ENCODE measurements at places on chromosomes 3 and 15.

DNA sequence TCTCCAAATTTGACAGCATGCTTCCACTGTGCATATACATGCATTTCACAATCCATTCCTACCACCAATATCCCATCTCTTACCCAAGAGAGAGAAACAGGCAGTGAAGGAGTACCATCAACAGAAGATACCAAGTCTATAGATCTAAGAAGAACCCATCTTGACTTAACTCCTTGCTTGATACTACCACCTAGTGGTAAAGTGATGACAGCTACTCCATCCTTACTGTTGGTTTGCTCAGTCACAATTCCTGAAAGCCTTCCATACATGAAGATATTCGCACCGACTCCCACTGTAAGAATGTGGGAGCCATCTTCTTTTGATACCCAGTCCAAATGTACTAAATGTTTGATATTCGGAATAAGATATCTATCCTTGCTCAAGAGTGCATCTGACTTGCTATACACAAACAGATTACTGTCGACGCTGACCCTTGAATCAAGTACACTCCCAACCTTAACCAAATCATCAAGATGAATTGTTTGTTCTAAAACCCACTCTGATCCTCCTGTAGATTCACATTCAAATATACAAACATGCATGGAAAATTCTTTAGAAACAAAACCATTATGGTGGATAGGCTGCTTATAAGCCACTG, 123.1 kb downstream of the DMXL2 start:
- no peak for DNase-seq

DNA sequence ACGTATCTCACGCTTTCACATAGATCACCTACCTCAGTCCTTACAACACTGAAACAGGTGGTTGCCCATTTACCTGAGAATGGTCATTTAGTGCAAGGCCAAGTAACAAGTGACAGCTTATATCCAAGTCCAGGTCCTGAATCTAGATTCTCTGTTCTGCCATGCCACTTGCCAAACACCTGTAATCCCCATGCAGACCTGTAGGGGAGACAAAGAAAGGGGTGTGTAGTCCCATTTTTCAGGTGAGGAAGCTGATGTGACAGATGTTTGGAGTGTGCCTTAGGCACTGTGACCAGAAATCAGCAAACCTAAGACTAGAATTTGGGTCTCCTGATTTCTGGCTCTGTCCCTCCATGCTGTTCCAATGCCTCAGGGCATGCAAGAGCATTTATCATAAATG, 12.7 kb downstream of the ZNF35 start:
- no peak for DNase-seq

DNA sequence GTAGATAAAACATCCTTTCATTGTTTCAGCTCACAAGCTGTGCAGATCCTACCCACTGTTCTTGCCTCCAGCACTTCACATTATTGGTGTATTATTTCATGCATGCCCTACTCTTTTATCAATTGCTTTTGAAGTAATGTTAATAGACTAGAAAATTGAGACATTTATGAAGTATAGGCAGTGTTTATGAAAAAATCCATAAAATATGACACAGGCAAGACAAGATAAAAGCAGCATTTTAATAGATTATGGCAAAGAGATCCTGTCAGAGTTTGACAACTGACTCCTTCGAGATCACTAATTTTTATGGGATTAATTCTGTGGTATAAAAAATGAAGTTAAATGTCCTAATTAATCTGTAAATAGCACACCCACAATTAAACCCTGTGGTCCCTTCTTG, 217.2 kb upstream of the NANOGP8 start:
- no peak for DNase-seq

DNA sequence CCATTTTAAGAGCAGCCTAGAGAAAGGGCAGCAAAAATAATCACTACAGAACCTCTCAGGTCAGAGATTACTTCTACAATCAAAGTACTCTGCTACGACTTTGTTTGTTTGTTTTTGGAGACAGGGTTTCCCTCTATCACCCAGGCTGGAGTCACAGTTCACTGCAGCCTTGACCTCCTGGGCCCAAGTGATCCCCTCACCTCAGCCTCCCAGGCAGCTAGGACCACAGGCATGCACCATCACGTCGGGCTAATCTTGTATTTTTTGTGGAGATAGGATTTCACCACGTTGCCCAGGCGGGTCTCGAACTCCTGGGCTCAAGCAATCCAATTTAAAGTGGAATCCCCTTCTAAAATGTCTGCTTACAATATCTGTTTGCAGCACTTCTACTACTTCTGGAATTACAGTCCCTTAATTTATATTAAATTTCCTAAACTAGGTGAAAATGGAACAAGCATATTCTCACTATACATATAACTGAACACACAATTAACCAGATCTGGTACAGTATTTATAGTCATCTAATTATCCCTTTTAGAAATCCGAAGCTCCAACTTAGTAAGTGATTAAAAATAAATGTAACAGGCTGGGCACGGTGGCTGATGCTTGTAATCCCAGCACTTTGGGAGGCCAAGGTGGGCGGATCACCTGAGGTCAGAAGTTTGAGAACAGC, 4.4 kb downstream of the UACA start:
- no peak for DNase-seq

DNA sequence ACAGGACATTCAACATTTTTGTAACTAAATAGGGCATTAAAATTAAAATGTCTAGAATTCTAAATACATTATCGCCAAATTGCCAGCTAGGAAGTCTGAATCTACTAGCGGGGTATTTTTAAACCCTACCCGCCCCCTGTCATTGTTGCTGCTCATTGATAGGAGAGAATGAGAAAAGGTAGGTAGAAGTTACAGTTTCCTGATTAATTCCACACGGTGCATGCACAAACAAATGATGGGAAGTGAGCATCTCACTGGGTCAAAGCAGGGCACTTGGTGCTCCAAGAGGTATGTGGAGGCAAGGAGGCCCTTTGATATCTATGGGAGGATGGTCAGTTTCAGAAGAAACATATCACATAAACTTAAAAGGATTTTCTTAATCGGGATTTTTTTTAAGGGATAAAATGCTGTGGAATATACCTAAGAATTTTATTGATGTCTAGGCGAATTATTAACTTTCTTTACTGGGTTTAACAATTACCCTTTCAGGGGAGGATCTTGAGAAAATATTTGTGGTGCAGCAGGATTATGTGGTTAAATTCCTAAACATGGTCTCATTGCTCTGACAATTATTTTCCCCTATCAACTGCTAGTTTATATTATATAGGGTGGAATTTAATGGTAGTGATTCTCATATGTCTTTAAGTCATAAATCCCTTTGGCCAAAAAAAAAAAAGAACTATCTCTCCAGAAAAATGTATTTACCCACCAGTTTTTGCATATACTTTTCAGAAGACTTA, 236.0 kb upstream of the GOLGA6L4 start:
- DNase-seq, result no peak

GRCh38 chr15:28081594-28081993, 17.5 kb downstream of the OCA2 start:
- no peak for DNase-seq

GRCh38 chr3:184602372-184603150, 41.0 kb downstream of the EPHB3 start:
- no peak for DNase-seq

All from DMS79 (cell line).